ENCODE measurements at places on chromosomes 12 and 14. TPM values are rescaled to one million over a fixed set of nuclear protein-coding genes. Genes with fewer than 3 reads are reported as not detected.

Gene GUCY2C
- 0.13 TPM for polyA plus RNA-seq

Gene VSIG10
- polyA plus RNA-seq, result 4.8 TPM

Gene GPR65
- polyA plus RNA-seq, result 0.18 TPM

Gene NEUROD4
- not detected for polyA plus RNA-seq

Gene DIABLO
- 109 TPM for polyA plus RNA-seq

Gene LTBP2
- polyA plus RNA-seq, result 3.2 TPM

Gene TRIP11
- polyA plus RNA-seq, result 22.2 TPM

Gene ANG
- 3.5 TPM for polyA plus RNA-seq

Gene GARIN6
- not detected for polyA plus RNA-seq

Gene HHIPL1
- 0.17 TPM for polyA plus RNA-seq

Gene IL31
- polyA plus RNA-seq, result not detected

Gene KRT73
- not detected for polyA plus RNA-seq

Data from psoas muscle (tissue), 8 donors.